Activated naive CD4-positive, alpha-beta T cell (primary cell): ENCODE measurements at places on chromosomes 1 and 21.

DNA sequence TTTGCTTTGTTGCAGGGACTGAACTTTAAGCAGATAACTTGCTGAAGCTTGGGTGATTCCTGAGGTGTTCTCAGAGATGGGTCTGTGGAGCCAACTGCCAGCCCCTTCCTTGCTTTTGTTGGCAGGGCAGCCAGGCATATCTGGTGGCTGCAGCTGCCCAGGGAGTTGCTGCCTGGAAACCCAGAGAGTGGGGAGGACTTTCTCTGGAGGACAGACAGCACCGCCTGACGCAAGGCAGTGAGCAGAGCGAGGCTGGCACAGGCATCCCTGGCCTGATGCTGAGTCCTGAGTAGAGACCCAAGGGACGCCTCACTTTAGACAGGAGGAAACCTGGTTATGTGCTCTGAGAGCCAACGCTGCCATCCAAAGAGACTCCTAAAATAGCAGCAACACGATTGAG is 9.8 kb upstream of the OLFML2B start:
- no peak for DNase-seq

DNA sequence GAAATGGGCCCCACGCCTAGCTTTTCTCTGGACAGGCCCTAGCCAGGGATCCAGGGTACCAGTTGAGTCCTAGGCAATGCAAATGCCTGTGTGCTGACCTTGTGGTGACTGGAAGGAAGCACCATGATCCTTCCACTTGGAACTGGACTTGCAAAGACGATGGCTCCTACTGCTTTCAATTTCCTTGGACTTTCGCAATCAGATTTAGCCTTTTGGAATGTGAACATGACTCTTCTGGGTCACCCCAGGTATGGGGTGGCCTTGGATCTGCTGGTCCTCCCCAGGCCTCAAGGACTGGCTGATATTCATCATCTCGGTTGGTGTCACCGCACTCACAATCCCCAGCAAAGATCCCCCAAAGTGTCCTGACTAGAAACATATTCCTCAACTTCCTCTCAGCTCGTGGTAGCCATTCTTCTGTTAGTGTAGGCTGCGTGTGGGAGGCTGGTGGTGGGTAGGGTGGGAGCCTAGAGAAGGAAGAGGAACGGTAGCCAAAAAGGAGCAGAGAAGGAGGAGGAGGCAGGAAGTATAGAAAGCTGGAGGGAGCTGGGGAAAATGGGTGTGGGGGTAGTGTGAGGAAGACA is 130.5 kb downstream of the PPIAL4G start:
- no peak for DNase-seq

DNA sequence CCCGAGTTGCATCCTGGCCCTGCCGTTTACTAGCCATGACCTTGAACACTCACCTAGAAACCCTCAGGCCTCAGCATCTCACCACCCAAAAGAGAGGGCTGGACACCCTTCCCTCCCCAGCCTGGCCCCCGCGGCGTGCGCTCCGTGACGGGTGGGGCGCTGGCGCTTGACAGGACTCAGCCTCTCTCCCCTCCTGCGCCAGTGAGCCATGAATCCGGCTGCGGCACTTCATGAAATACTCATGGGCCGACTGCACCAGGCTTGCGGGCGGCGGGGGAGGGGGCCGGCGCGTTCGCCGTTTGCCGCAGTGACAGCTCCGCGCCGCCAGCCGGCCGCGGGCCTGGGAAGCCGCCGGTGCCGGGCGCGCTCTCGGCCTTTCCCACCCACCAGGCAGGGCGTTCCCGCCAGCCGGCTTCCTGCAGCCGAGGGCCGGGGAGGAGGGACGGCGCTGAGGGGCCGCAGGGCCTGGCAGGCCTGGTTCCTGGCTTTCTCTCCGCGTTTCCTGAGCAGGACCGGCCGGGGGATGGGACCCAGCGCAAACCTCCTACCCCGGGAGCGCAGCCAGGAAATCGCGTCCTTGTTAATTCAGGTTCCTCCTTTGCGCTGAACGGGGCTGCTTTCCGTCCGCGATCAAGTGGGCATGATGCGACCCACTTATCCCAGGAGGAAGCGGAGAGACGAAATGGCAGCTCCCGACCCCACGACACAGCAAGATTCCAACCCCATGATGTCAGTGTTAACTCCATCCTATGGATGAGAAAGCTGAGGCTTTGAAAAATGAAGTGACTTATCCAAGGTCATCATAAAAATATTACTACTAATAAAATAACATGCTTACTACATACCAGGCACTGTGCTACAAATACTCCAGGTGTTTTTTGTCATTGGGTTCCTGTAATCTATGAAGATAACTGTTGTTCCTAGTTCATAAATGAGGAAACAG is 9.1 kb upstream of the LUZP1 start:
- no peak for DNase-seq

- no peak for DNase-seq
Measured at GRCh38 chr1:197908716-197909220, 6.3 kb downstream of the C1orf53 start.

DNA sequence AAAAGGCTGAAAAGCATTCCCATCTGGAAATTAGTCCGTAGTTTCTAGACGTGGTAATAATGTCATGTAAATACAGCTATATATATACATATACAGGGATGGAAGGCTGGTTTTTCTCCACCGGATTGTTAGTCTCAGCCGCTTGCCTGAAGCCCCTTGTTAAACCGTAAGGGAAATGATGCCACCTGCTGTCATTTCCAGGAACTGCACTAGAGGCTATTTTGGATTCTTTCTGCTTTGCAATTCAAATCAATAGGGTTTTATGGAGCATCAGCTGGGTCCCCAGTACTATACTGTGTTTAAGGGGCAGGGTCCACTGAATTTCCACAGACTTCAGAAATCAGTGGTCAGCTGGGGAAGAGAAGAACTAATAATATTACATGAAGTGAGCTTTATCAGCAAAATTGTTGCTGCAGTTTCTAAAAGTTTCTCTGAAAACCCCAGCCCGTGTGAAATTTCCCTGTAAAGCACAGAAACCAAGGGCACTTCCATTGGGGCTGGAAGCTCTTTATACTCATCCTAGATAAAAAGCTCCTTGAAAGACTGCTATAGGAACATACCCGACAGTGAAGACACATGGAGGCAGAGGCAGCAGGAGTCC is 33.8 kb upstream of the MPZL1 start:
- DNase-seq = peak; percentile 39

GRCh38 chr1:114831276-114831994 is 23.2 kb upstream of the SYCP1 start:
- no peak for DNase-seq
